ENCODE measurements at places on chromosomes 7 and 10. TPM values are rescaled to one million over a fixed set of nuclear protein-coding genes. Genes with fewer than 3 reads are reported as not detected.

Gene CADPS2
- not detected for total RNA-seq

DNA sequence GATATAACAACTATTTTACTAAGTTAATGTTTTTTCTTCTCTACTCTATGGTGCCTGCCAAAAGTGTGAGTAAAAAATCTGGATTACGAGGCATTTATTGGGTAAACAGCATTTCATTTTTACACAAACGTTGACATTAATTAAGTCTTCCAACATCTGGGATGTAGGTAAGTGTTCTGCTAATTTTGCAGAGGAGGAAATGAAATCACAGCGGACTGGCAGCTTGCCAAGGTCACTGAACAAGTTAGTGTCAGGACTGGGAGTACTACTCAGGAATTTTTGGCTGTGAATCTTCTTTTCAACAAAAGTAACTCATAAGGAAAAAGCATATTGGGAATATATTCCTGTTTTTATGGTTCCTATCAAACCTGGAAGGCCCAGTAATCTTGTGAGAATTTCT, 612.1 kb upstream of the FZD8 start:
- H3K4me1 ChIP-seq, result no peaks in the 10 kb centered on the region
- H3K4me3 ChIP-seq, result no peak overlapping the region
- no peaks in the 10 kb centered on the region for H3K36me3 ChIP-seq
- H3K27ac ChIP-seq, result no peak overlapping the region
- no peaks in the 10 kb centered on the region for H3K27me3 ChIP-seq

DNA sequence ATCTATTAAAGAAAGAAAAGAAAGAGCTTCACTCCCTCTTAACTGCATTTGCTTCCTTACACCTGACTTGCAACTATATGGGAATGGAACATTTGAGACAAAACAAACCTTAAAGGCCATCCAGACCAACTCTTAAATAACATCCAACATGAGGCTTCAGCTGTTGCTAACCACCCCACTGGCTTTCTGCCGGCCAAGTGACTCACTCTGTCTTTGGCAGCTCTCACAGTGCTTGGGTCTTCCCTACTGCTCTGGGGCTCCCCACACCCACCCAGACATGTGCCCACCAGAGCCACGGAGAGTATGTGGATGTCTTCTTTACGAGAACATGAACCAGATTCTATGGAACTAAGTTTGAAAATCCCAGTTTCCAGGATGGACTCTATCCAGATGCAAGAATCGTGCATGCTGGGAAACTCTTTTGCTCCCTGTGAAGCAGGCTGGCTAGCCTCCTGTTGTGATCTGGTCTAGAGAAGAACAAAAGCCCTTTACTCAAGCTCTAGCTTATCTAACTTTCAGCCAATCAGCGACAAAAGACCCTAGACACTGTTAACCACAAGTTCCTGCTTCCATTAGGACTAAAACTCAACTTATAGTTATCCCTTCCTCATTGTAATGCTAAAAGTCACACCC, 245.7 kb downstream of the TCERG1L start:
- no peaks in the 10 kb centered on the region for H3K27me3 ChIP-seq
- no peak for DNase-seq

- no peak overlapping the region for H3K27ac ChIP-seq
- no peak for DNase-seq
- H3K4me1 ChIP-seq, result no peaks in the 10 kb centered on the region
- H3K27me3 ChIP-seq, result peaks cover 4% of the 10 kb centered on the region
These were observed 269.3 kb downstream of the DNAJB6 start for GRCh38 chr7:157606140-157606539.

DNA sequence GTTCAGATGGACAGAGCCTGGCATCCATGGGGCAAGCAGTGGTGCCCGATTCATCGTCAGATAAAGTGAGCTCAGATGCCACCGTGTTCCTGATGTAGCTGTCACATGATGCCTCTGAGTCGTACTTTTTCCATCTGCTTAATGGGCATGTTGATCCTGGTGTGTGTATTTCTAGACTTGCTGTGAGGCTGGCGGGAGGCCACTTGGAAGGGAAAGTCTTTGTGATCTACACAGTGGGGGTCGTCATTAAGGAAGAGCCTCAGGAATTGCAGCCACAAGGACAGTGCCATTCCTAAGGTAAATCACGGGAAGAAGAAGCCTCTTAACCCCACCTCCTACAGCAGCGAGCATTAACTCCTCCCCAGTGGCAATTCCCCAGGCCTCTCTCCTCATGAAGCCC, 63.0 kb downstream of the RGS10 start:
- H3K4me3 ChIP-seq, result no peak overlapping the region
- H3K27me3 ChIP-seq, result peaks cover 3% of the 10 kb centered on the region
- DNase-seq, result no peak
- no peaks in the 10 kb centered on the region for H3K36me3 ChIP-seq
- no peak overlapping the region for H3K27ac ChIP-seq

Gene PDE6C
- total RNA-seq, result not detected

DNA sequence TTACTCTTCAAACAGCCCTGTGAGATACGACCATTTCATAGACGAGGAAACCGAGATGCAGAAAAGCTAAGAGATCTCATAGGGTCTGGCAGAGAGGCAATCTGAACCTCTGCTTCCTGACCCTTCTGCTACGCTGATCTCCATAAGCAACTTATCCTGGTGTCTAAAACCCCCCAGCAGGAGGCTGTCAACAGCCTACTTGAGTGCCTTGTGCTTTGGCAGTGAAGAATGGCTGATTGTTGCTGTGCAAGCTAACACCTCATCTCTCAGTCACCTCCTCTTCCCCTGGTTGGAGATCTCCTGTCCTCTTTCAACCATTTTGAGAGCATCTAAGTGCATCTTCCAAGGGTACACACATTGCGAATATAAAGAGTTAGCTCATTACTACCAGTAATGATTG, 86.2 kb downstream of the AOAH start:
- no peak overlapping the region for H3K4me3 ChIP-seq
- no peaks in the 10 kb centered on the region for H3K27me3 ChIP-seq
- peak overlapping the region; percentile 94 for H3K27ac ChIP-seq
- no peak for DNase-seq
- peaks cover 31% of the 10 kb centered on the region for H3K36me3 ChIP-seq

- H3K36me3 ChIP-seq, result no peaks in the 10 kb centered on the region
- no peak overlapping the region for H3K4me3 ChIP-seq
- no peak overlapping the region for H3K27ac ChIP-seq
These were observed 32.8 kb upstream of the CDK14 start for GRCh38 chr7:90563286-90563685.

DNA sequence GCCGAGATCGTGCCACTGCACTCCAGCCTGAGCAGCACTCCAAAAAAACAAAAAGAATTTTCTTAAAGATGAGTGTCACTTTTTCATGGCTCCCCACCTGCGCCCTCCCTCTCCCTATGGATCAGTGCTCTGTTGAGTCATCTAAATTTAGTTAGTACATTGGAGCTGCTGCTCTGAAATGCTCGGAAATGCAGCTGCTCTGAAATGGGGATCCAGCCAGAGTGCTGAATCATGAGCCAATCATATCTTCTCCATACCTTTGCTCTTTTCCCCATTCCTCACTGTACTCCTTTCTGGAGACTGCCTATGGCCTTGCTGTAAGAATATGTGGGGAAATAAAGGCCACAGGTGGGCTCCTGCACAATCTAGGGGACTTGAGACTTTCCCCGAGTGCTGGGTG, 188.8 kb downstream of the ZNF438 start:
- no peak for DNase-seq
- H3K36me3 ChIP-seq, result no peaks in the 10 kb centered on the region
- no peak overlapping the region for H3K4me3 ChIP-seq
- H3K27ac ChIP-seq, result no peak overlapping the region
- no peaks in the 10 kb centered on the region for H3K4me1 ChIP-seq

DNA sequence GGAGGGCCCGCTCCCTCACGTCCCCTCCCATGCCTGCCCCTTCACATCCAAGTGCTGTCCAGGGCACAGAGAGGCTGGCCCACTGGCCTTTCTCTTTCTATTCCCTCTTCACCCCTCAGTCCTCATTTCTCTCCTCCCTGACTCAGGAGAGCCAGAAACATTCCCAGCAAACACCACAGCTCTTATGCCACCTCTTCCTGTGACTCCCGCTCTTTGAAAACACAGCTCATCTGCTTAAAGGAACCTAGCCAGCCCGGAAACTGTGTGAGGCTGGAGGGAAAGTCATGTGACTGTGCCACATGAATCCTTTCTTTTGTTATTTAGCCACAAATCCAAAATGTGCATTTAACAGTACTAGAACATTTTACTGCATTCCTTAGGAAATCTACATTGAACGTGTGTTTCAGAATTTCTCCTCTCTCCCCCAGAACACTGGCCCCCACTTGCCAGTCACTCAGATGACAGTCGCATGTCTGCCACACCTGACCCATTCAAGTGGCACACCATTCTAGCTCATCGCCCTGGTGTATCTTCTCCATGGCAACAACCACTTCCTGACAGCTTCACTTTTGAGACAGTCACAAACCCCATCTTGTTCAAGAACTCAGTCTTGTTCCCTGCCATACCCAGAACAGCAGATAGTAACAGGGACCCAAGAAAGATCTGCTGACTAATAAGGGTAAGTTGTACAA, 42.8 kb downstream of the GRB10 start:
- peak; percentile 84 for DNase-seq
- H3K36me3 ChIP-seq, result peaks cover 1% of the 10 kb centered on the region
- peaks cover 17% of the 10 kb centered on the region for H3K4me1 ChIP-seq
- peak overlapping the region; percentile 3 for H3K4me3 ChIP-seq

Gene PHYHIPL
- not detected for total RNA-seq
